ENCODE measurements at places on chromosomes 7 and 10.

DNA sequence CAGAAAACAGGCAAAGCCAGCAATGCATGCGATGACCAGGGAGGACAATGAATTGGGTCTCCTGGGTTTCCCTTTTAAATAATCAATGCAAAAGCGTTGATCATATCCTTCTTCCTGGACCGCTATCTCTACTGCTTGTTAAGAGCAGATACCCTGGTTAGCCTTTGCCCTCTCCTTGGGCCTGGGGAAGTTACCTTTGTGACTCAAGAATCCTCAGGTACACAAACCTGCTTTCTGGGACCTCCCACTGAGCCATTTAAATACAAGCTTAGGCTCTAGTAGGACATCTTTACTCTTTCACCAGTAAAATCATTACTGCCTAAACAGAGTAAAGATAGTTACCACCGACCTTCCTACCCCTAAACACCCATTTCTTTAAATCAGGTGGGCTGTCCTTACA lies 173.9 kb downstream of the WNT2 start:
- DNase-seq = no peak

DNA sequence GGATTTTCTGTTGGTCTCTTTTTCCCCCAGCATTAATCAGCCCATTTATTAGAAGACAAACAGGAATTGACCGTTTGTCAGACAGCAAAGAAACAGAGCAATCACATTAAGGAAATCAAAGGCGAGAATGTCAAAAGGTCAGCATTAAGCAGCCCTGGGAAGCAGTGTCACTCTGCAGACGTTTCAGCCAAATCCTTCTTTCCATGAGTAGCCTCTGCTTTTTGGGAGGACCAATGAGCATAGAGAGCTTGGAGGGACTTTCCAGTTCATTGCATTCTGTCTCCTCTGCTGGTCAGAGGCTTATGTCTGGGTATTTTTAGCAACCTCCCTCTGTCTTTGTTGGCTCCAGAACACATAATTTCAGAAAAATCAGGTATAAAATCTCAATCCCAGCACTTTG lies 481.4 kb downstream of the GALNT17 start:
- DNase-seq = no peak

GRCh38 chr10:116704926-116705325 lies 37.4 kb downstream of the HSPA12A start:
- no peak for DNase-seq

DNA sequence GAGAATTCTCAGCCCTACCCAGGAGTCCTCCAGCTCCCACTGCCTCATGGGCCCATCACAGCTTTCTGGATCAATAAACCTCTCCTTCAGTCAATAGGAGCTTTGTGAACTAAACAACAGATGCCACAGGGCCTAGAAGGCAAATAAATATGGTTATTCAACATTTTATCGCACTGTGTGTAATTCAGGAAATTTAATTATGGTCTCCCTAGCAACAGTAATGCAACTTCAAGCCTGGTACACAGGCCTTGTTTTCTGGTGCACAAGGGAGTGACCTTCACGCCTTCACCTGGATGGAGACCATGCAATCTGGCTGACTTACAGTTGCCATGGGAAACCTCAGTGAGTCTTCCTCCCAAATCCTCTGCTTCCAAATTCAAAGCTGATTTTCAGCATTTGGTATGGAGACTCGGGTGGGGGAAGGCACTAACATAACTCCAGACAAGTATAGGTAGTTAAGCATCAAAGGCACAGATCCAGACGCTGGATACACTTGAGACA lies 441.0 kb upstream of the NPVF start:
- DNase-seq = no peak

GRCh38 chr10:129344731-129345355 lies 122.2 kb upstream of the MGMT start:
- no peak for DNase-seq

- no peak for DNase-seq
These were observed 284.7 kb upstream of the SHH start for GRCh38 chr7:156096771-156097538.

DNA sequence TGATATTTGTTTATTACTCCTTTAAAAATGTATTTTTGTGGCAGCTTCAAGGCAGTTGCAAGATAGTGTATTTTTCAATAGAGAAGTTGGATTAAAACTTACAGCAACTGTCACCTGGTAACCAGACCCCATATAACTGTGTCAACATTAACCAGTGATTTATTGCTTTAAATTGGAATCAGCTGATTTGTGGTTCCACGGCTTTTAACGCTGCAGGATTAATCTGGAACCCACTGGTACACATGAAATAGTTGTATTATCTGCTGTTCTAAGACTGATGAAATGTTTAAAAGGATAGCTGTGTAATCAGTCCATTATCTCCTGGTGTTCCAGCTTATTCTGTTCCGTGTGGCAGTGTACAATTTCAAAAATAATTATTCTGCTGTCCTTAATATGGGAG lies 180.2 kb downstream of the CELF2 start:
- no peak for DNase-seq

- DNase-seq = no peak
These were observed 128.7 kb upstream of the UNC5B start for GRCh38 chr10:71083716-71083975.

GRCh38 chr10:34758447-34758996 lies 56.6 kb downstream of the PARD3 start:
- DNase-seq = no peak

DNA sequence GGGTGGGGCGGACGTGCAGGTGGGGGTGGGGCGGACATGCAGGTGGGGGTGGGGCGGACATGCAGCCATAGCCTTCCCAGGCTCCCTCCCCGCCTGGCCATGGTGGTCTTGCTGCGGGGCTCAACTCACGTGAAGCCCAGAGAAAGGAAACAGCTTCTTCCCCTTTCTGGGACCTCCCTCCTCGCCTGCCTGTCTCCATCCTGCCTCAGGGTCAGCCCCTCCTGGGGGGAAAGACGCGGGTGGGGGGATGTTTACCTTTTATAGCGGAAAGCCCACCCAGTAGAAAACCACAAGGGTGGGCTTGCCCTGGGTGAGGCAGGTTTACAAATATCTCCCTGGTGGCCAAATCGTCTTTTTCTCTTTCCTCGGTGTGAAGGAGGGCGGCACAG lies 520.0 kb downstream of the GLRX3 start:
- no peak for DNase-seq

- DNase-seq = no peak
These were observed 682.7 kb upstream of the FZD8 start for GRCh38 chr10:36324831-36325230.

DNA sequence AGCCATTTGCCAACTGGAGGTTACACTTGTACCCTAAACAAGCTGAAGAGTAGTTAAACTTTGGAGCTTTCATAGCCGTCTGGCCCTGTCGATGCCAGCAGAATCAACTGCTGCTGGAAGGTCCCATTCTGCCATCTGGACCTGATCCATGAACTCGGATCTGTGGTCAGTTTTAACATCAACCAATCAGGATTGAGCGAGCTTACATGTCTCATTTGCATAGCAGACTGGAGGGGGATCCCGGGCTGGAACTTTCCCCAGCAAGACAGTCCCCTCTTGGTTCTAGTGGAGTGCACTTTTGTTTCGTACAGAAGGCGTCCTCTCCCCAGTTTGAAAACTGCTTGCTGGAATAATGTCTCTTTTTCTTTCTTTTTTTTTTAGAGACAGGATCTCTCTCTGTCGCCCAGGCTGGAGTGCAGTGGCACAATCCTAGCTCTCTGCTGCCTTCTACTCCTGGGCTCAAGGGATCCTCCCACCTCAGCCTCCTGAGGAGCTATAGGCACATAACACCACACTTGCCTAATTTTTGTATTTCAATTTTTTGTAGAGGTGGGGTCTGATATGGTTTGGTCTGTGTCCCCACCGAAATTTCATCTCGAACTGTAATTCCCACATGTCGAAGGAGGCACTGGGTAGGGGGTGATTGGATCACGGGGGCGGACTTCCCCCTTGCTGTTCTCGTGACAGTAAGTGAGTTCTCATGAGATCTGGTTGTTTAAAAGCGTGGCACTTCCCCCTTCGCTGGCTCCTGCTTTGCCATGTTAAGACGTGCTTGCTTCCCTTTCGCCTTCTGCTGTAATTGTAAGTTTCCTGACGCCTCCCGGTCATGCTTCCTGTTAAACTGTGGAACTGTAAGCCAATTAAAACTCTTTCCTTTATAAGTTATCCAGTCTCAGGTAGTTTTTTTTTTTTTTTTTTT lies 42.8 kb upstream of the SEPHS1 start:
- no peak for DNase-seq

- no peak for DNase-seq
These were observed 26.4 kb downstream of the BBS9 start for GRCh38 chr7:33155811-33156210.

- DNase-seq = no peak
These were observed 59.0 kb upstream of the SORCS3 start for GRCh38 chr10:104581884-104582601.

- DNase-seq = no peak
These were observed 34.7 kb upstream of the FXYD4 start for GRCh38 chr10:43336641-43337318.

GRCh38 chr10:123559066-123559822 lies 106.9 kb upstream of the GPR26 start:
- peak; percentile 6 for DNase-seq

DNA sequence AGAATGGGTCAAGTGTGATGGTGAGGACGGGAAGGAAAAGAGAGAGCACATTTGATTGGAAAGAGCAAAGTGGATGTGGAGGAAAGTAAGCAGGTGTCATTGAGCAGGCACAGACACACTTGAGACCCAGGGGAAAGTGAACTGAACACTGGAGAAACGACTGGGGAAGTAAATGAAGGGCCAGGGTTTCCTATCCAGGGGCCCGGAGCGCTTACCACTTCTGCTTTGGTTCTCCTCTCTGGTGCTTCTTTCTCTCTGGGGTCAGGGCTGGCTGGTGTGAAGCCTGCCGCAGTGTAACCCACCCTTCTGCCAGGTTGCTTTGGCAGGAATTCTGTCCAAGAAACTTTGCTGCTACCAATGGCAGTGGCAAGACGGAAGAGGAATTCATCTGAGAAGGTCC lies 219.3 kb downstream of the SKAP2 start:
- DNase-seq = no peak

GRCh38 chr10:128793726-128794655 lies 667.8 kb upstream of the MKI67 start:
- DNase-seq = no peak

DNA sequence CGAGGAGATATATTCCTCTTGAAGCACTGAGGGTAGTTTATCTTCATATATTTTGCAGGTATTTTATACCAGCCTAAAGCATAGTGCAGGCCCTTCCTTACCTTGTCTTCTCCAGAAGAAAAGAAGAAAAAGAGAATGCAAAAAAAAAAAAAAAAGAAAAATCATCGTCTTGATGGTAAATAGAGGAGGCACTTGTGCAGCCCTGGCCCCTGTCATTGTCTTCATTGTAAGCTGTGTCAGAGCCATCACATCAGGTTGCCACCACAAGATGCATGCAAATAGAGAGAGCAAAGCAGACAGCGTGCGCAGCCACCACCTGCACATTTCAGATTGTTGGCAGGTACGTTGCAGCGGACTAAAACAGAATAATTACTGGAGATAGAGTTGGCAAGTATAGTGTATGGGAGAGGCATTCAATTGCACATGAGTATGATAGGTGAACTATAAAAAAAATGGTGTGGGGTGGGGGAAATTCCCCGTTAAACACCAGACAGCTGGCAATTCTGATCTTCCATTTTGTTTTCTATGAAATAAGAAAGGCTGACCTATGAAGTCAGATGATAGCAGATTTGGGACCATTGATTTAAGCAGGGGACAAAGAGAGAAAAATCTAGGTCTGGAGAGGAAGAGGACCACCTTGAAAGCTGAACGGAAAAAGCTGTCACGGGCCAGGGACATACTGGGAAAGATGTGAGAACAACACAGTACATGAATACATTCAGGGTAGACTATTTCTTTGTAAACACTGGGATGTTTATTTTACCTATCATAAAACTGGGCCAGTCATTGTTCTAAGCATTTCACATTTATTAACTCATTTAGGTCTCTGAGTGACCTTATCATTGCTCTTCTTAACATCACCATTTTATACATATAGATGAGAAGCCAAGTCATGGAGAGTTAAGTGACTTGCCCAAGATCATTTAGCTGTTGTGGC lies 306.3 kb upstream of the SP8 start:
- DNase-seq = no peak

DNA sequence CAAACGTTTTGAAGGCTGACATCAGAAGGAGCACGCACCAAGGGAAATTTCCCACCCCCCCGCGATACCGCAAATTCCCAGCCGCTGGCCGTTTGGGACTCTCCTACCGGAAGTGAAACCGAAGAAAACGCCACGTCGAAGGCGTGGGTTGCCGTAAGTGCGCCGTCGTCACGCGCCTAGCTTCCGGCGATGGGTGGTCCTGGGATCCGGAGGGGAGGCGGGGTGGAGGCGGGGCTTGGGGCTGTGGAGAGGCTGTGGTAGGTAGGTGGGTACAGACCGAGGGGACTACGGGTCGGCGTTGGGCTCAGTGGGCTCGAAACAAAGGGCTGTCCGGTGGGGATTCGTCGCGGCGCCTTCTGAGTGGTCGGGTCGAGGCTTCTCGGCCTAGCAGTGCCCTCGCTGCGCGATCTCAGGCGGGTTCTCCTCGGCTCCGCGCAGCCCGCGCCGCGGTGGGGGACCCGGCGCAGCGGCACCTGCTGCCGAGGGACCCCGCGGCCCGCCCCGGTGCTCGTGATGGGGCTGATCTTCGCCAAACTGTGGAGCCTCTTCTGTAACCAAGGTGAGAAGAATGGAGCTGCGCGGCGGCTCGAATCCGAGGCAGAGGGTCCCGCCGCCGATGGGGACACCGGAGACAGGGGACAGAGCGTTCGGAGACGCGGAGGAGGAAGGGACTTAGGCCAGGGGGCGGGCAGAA lies at the start of gene ARL5B:
TSS of gene ARL5B (plus strand) at position 307 of the 694 bp plus-strand sequence. CDS start at position 514, 207 bp downstream.
- peak; percentile 96 for DNase-seq

DNA sequence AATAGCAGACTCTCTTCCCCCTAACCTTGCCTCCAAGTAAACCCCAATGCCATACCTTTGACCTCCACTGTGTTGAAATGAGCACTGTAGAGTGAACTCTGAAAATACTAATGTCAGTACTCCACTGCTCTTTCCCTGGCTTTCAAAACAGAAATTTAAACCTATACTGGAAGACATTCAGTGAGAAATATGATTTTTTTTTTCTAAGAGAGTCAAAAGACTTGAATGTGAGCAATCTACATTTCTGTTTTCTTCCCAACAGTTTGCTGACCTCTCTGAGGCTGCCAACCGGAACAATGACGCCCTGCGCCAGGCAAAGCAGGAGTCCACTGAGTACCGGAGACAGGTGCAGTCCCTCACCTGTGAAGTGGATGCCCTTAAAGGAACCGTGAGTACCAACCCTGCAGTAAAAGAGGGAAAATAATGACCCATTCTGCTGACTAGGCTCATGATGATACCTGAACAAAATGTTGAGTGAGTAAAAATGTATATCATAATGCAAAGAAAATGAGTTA lies 6.4 kb downstream of the VIM start:
- DNase-seq = no peak

- no peak for DNase-seq
These were observed 79.9 kb downstream of the PTPRE start for GRCh38 chr10:127986531-127987466.

GRCh38 chr7:24545215-24545614 lies 28.0 kb upstream of the PALS2 start:
- DNase-seq = no peak

All from activated CD8-positive, alpha-beta memory T cell treated with anti-CD3 and anti-CD28 coated beads for 4 hours (primary cell).